ENCODE measurements at places on chromosomes 2 and 18. TPM values are rescaled to one million over a fixed set of nuclear protein-coding genes. Genes with fewer than 3 reads are reported as not detected.

The KCNG3 gene
- polyA plus RNA-seq: 0.77 TPM

The DQX1 gene
- polyA plus RNA-seq: 0.07 TPM

The POU3F3 gene
- polyA plus RNA-seq: not detected

The RPE gene
- polyA plus RNA-seq: 6.9 TPM

The PARD3B gene
- polyA plus RNA-seq: 4.4 TPM

The DOCK10 gene
- polyA plus RNA-seq: 0.95 TPM

The FAM124B gene
- 0.15 TPM for polyA plus RNA-seq

The AP1S3 gene
- 3.1 TPM for polyA plus RNA-seq

The VSNL1 gene
- 0.46 TPM for polyA plus RNA-seq

The IRS1 gene
- 4.0 TPM for polyA plus RNA-seq

DNA sequence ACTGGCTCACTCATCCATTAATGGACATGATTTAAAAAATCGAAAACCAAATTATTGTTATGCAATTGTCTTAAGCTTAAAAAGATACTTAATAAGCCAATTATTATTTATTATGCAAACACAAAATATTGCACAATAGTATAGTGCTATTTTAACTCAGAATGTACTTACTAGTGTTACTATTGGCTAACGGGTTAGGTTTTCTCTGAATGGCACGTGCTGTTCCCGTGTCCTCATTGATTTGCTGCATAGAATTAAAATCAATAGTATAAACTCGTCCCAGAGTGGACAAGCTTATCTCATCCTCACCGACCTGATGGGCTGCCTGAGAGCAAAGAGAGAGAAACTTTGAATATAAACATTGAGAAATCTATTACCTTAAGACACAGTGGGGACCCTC is 91.2 kb upstream of the DNER start:
- DNase-seq: no peak

- no peak for DNase-seq
Measured at GRCh38 chr18:76335859-76336640, 159.0 kb downstream of the ZNF516 start.

GRCh38 chr2:103165836-103166235 is 404.0 kb downstream of the TMEM182 start:
- no peak for DNase-seq

- no peak for DNase-seq
Measured at GRCh38 chr2:186927185-186927866, 78.4 kb upstream of the ZSWIM2 start.

GRCh38 chr2:199382091-199382490 is 75.6 kb downstream of the SATB2 start:
- no peak for DNase-seq

DNA sequence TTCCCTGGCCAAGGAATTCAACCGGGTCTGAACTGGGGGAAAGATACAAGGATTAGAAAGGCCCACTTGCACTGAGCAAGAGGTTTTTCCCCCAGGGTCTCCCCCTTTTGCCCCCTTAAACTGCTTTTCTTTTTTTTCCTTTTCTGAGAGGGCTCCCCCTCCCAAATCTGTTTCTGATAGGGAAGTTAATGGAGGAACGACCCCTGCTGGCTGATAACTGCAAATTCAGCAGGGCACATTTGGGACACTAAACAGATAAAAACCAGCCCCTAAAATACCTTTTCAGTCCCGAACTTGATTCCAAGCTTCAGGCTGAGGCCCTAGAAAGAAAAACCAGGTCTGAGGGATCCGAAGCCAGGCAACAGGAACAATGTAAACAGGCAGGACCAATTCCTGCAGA is 1012.4 kb upstream of the CRIM1 start:
- DNase-seq: no peak

DNA sequence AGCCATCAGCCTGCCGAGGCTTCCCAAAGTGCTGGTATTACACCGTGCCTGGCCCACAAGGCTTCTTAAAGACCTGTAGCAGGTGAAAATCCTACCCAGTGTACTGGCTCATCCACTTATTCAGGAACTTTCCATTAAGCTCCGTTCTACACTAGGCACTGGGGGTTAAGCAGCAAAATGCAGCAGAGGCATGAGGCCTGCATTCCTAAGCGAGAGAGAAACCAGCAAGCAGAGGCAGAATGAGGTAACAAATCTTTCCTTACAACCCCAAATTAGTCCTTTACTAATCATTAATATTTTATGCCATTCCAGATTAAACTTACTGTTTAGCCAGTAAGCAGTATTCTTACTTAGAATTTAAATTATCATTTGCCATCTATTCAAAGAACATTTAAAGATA is 32.8 kb downstream of the UXS1 start:
- no peak for DNase-seq

DNA sequence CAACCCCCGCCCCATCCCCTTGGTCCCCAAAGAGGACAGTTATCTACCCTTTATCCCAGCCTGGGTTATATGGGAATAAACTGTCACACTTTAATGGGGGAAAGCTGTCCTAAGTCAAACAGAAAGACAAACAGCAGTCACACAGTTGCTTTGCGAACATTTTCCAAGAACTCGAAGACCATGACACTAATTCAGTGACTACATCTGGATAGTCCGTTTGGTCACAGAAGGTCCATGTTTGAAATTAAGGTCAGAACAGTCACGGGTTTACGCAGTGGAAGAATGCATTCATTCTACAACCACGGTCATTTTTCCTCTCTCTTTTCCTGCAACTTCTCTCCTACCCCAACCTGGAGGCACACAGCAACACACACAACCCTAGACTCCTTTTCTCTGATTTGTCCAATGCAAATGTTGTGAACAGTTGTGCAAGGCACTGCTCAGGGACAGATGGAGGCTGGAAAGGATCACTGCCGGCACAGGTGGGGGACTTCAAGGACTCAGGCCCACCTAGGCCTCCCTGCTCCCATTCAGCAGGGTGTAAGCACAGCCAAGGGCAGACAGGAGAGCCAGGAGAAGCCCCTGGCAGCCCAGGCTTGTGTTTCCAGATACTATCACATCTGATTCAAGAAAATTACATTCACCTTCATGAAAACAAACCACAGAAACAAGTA is 39.9 kb downstream of the ZNF516 start:
- no peak for DNase-seq
